ENCODE measurements at places on chromosomes 5 and 9.

GRCh38 chr9:88076286-88077070 lies 61.8 kb downstream of the SPATA31C2 start:
- no peak for DNase-seq

GRCh38 chr9:17669206-17669605 lies 90.3 kb downstream of the SH3GL2 start:
- no peak for DNase-seq

GRCh38 chr5:144522698-144523097 lies 352.0 kb downstream of the KCTD16 start:
- no peak for DNase-seq

DNA sequence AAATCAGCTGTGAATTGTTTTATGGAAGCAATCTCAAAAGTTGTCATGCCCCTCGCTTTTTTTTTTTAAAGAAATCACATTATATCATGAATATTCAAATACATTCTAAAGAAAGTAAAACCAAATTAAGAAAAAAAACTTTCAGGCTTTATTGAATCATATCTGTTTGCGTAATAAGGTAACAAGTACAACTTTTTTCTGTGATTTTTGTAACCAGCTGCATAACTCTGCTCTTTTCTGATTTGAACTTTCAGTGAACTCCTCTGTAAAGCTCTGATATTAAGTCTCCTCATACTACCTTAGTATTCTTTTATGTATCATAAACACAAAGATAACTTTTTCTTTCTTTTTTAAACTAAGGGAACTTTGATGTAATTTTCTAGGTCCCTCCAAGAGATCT lies 65.3 kb downstream of the CWC27 start:
- DNase-seq: no peak

DNA sequence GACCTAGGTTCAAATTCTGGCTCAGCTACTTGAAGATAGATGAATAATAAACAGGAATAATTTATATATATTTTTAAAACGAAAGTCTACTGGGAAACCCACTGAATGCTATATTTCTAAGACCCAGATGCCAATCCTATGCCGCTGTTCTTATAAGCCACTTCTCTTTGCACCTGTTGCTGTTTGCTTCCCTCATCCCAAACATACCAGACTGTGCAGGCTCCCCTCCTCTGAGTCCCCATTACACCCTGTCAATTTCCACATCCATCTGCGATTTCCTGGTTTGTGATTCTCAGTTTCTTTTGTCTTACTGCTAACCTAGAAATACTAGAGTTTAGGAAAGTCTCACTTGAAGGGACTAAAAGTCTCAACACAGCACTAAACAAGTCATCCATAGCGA lies 92.8 kb upstream of the CAST start:
- DNase-seq: no peak

All from GM12864 (cell line).